ENCODE measurements at places on chromosomes 16 and 17.
A peak's percentile ranks its signal among the peaks of the same experiment; 100 is the strongest.

DNA sequence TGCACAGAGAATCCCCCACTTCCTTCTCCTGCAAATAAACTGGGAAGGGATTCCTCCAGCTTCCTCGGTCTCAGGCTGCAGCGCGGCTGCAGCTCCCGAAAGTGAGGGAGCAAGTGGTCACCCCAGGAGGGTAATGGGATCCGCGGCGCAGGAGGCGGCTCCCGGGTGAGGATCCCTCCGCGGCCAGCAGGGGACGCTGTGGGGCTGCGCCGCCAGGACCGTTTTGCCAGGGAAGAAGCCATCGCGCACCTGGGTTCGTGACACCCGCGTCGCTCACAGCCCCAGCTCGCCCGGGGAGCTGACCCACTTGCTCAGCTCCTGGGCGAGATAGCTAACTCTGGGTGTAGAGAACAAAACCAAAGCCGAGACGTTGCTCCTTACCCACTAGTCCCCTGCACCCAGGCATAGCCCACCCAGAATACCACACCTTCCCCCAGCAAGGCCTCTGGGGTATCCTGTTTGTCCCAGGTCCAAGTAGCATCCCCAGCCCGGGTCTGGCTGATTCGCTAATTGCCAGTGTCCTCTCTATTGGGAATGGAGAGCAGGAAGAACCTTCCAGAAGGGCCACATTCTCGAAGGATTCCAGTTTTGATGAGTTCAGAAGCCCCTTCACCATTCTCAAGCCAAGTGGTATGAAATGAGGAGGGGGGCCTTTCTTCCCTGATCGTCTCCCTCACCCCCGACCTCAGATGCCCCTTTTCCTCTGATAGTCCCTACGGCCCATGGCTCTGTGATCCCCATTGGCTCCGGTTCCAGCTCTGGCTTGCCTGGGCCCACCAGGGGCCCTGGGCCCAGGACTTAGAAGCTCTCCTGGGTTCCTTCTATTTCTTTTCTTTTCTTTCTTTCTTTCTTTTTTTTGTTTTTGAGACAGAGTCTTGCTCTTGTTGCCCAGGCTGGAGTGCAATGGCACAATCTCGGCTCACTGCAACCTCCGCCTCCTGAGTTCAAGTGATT, 14.1 kb downstream of the CYGB start:
- peak; percentile 85 for DNase-seq

- DNase-seq = peak; percentile 70
These were observed 34.4 kb downstream of the HNF1B start for GRCh38 chr17:37710344-37710886.

GRCh38 chr17:29357821-29358232, 32.3 kb upstream of the TAOK1 start:
- DNase-seq = no peak

- no peak for DNase-seq
These were observed 51.5 kb downstream of the LDHD start for GRCh38 chr16:75065149-75065505.

DNA sequence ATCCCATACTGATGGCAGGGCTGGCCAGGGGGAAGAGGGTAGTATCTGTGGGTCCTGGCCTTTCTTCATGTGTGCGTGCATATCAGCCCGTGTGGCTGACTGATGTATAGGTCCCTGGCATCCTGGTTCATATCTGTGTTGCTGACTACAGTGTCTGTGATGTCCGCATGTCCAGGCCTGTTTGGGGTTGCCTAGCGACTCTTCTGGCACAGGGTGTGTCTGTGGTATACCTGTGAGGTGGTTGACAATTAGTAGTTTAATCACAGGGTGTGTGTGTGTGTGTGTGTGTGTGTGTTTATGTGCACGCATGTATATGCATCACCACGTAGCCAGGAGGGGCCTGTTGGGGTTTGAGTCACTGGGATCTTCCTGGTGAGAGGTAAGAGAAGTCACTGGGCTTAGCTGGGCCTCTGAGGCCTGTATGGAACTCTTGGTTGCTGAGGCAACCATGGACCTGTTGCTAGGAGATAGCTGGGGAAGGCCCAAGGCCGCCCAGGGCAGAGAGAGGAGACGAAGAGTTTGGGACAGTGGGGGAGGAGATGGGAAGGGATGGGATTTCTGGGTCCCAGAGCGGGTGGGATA, 603 bp upstream of the TMEM95 start:
- DNase-seq = no peak

- no peak for DNase-seq
These were observed 500.8 kb downstream of the MAF start for GRCh38 chr16:79099716-79100115.

DNA sequence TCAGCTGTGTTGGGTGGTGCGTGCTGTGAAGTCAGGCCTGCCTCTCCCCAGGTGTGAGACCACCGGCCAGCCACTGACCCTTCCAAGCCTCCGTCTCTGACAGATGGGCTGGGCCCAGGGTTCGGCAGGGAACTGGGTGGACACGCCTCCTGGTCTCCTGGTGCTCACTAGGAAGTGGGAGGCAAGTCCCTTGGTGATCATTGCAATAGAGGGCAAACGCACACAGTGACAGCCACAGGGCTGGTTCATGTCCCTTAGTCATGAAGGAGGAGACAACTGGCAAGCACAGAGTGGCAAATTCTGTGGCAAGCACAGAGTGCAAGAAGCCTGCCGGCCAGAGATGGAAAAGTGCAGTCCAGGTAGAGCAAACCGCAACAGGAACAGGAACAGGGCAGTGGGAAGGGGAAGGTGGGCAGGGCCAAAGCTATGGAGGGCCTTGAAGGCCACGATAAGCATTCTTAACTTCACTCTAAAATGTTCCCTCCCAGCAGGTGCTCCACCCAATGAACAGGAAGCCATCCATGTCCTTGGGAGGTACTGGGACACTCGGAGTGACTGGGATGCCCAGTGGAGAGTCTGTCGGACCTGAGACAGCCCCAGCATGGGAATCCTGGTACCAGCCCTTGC, 21.9 kb downstream of the USP7 start:
- no peak for DNase-seq

GRCh38 chr16:47016700-47017133, 43.2 kb upstream of the DNAJA2 start:
- DNase-seq = no peak

GRCh38 chr17:79508291-79508716, 102.5 kb downstream of the RBFOX3 start:
- DNase-seq = no peak

DNA sequence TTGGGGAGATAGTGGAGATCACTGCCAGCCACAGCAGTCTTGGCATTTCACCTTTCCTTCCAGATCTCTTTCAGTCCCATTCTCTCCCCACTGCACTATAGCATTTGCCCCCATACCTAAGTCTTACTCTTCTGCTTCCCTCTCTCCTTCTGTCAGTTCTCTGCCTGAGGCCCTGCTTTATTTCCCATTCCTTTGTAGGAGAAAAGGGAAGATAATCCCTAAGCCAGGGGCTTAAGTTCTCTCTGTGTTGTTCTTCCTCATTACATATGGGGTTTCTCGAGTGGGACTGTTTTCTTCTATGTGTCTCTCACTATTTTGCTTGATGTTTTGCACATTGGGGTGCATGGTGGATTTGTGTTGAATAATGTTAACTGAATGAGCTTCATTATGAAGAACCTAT, 6.4 kb downstream of the KDM6B start:
- no peak for DNase-seq

DNA sequence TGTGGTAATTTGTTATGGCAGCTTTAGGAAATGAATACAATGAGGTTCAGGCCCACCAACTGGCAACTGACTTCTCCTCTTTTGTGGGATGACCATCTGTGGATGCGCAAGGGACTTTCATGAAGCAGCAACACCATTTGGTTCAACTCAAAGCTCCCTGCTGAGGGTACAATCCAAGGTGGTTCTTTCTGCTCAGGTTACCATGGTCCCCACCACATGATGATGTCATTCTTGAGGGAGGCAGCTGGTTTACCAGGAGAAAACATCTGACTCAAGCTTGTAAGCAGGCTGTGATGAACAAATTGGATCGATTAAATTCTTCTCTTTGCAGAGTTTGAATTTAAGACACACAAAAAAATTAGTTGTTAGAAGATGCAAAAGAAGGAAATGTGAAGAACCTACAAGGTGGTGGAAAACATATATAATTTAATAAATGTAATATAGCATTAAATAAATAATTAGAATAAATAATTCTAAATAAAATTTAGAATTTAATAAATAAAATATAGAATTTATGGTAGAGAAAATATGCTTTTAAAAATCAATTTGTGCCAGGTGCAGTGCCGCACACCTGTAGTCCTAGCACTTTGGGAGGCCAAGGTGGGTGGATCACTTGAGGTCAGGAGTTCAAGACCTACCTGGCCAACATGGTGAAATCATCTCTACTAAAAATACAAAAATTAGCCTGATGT, 67.6 kb upstream of the ANKFN1 start:
- no peak for DNase-seq

DNA sequence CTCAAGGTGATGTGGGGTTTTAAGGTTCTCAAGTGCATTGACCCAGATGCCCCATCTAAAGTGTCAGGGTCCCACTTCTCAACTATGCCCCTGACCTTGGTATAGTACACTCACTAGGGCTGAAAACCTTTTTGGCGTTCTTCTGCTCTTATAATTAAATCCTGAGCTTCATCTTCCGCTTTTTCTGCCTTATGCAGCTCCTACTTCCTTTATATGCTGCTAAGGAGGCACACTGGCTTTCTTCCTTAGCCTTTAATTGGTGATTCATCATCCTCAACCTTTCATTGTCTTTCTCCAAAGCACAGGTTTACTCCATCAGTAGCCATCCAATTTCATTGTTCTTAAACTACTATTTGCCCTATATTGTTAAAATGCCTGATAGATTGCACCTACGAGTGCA, 5.3 kb upstream of the NF1 start:
- no peak for DNase-seq

DNA sequence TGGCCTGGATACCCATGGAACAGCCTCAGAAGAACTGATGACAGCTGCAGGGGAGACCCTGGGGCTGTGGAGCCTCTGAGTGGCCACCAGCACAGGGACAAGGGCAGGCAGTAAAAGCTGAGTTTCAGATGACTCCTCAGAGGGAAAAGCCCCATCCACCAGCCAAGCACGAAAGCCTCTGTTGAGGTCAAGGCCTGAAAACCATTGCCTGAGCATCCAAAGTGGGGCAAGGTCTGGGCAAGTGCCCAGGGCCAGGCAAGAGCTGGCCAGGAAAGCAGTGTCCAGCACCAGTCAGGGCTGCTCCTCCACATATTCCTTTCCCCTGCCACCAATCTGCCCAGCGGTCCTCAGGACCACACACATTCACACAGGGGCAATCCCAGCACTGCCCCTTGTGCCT, 16.4 kb downstream of the ATP6V0D1 start:
- no peak for DNase-seq

GRCh38 chr16:53561101-53561888, 58.3 kb upstream of the AKTIP start:
- no peak for DNase-seq

GRCh38 chr16:85491798-85492294, 121.3 kb upstream of the GSE1 start:
- no peak for DNase-seq

- DNase-seq = no peak
These were observed 3.2 kb downstream of the PDE6G start for GRCh38 chr17:81652906-81653771.

DNA sequence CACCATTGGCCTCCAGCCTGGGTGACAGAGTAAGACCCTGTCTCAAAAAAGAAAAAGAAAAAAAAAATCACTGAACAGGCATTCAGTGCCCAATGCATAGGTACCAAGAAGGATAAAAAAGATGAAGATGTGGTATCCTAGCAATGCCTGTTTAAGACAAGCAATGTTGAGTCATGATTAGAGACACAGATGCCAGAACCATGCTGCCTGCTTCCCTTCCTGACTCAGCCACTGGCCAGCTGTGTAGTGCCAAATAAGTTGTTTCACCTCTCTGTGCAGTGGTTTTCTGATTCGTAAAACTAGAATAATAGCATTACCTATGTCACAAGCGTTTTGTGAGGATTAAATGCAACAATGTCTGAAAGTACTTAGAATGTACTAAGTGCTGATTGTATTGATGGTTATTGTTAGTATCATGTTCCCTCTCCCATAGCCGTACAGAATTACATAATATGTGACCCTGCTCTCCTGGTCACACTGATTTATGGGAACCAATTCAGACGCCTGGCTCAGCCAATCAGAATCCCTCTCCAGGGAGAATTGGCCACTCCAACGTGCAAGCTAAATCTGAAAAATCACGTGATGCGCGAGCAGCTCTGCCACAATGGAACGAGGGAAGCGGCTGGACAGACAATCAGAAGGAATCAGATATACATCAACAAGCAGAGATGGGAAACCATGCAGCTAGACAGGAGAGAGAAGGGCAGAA, 241.9 kb downstream of the SLC39A11 start:
- no peak for DNase-seq

- DNase-seq = no peak
These were observed 283.1 kb downstream of the SEC14L1 start for GRCh38 chr17:77423589-77424451.

- no peak for DNase-seq
These were observed 201.5 kb downstream of the IRF8 start for GRCh38 chr16:86100205-86101136.

DNA sequence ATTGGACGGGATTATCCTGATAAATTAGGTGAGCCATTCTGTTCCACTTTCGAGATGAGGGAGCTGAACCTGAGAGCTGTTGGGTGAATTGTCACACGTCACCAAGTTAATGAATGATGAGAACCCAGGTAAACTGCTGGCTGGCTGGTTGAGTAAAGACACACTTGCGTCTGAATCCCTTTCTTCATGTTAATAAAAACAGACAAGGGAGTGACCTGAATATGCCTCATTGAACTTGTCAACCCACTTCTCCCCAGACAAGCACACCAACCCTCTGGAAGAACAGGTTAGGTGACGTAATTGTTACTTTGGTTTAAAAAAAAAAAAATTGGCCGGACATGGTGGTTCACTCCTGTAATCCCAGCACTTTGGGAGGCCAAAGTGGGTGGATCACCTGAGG, 400.9 kb upstream of the CDH5 start:
- no peak for DNase-seq

DNA sequence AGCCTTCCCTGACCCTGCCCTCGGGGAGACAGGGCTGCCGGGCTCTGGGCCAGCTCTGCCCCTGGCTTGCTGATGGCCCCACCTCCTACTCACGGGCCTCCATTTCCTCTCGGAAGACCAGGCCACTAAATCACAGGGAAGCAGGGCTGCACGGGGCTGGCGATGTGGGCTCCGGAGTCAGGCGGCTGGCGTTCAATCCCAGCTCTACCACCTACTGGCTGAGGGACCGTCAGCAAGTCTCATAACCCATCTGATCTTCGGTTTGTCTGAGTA, 113.4 kb downstream of the AMFR start:
- no peak for DNase-seq
